Activated CD8-positive, alpha-beta T cell treated with anti-CD3 and anti-CD28 coated beads for 36 hours (primary cell): ENCODE measurements at places on chromosomes 1 and 21. TPM values are rescaled to one million over a fixed set of nuclear protein-coding genes. Genes with fewer than 3 reads are reported as not detected.
A peak's percentile ranks its signal among the peaks of the same experiment; 100 is the strongest.

The PLCH2 gene
- 2.9 TPM for total RNA-seq

The RPE65 gene
- total RNA-seq: not detected

The OR2L8 gene
- total RNA-seq: 0.29 TPM

The MTMR11 gene
- 0.51 TPM for total RNA-seq

The CYP4Z1 gene
- not detected for total RNA-seq

The AMY1B gene
- total RNA-seq: not detected

DNA sequence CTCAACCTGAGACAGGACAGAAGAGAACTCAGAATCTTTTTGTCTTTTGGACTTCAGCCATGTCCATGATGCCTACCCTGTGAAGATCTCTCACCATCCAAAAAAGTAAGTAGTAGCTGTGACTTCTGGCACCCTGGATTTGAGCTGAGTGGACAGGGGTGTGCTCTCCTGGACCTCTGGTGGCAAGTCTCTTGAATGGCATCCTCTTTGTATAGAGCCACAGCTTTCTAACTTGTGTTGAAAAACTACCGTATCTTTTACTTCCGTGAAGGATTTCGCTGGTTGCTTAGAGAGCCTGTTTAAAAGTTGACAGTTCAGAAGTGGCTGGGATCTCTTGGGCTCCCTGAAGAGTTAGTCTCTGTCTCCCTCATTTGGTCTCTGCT is 1.8 kb downstream of the MFN2 start:
- peak; percentile 20 for DNase-seq

DNA sequence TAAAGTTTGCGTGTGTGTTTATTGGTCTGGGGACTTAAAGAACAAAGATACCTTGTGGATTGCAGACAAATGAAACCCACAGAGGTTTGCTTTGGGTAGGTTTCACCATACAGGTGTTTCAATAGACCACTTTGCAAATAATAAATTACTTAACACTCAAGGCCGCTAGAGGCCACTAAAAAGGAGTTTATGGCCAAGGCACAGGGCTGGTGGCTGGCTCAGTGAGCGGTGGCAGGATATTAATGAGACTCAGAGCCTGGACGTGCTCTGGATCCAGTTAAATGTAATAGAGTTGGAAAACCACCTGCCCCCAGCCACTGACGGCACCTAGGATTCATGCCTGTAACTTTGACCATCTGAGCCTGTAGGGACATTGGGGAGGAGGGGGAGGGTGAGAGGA is 44.5 kb downstream of the LRRC38 start:
- DNase-seq: no peak

GRCh38 chr1:9253453-9254105 is 19.0 kb downstream of the H6PD start:
- DNase-seq: no peak

GRCh38 chr1:26283871-26284596 is 4.1 kb downstream of the SH3BGRL3 start:
- DNase-seq: peak; percentile 34

GRCh38 chr1:7596126-7596965 is 174.8 kb upstream of the VAMP3 start:
- no peak for DNase-seq

GRCh38 chr1:113109908-113110554 is 37.0 kb downstream of the LRIG2 start:
- DNase-seq: no peak

DNA sequence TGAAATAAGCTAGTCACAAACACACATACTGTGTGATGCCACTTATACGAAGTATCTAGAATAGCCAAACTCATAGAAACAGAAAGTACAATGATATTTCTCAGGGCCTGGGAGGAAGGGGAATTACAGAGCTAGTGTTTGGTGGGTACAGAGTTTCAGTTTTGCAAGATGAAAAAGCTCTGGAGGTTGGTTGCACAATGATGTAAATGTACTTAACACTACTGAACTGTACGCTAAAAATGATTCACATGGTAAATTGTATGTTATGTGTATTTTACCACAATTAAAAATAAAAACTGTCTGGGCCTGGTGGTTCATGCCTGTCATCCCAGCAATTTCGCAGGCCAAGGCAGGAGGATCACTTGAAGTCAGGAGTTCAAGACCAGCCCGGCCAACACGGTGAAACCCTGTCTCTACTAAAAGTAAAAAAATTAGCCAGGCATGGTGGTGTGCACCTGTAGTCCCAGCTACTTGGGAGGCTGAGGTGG is 15.3 kb upstream of the FHAD1 start:
- peak; percentile 52 for DNase-seq

GRCh38 chr1:198102454-198102827 is 54.4 kb upstream of the NEK7 start:
- DNase-seq: peak; percentile 14

- peak; percentile 58 for DNase-seq
Measured at GRCh38 chr1:198598796-198599321, 40.0 kb upstream of the PTPRC start.
